Activated naive CD8-positive, alpha-beta T cell treated with anti-CD3 and anti-CD28 coated beads, Interleukin-2, amount 10 ng/mL, durations not matched to agents 7 days and 5 days (primary cell): ENCODE measurements at places on chromosomes 2 and 18. TPM values are rescaled to one million over a fixed set of nuclear protein-coding genes. Genes with fewer than 3 reads are reported as not detected.

GRCh38 chr2:95007822-95008221 lies 17.7 kb upstream of the MAL start:
- DNase-seq = peak; percentile 24
- H3K27ac ChIP-seq = no peak overlapping the region
- peaks cover 15% of the 10 kb centered on the region for H3K4me1 ChIP-seq
- H3K27me3 ChIP-seq = peaks cover 8% of the 10 kb centered on the region

- H3K36me3 ChIP-seq = no peaks in the 10 kb centered on the region
- DNase-seq = no peak
- H3K4me3 ChIP-seq = peak overlapping the region; percentile 66
- H3K4me1 ChIP-seq = peaks cover 29% of the 10 kb centered on the region
Observed at GRCh38 chr2:174327841-174328113, 7.0 kb upstream of the SP9 start.

The CYTIP gene
- total RNA-seq = 233 TPM

The EML6 gene
- total RNA-seq = 2.4 TPM

The FEZ2 gene
- 19.4 TPM for total RNA-seq
